Kidney glomerular epithelial cell (primary cell): ENCODE measurements at places on chromosomes 2 and 18.

DNA sequence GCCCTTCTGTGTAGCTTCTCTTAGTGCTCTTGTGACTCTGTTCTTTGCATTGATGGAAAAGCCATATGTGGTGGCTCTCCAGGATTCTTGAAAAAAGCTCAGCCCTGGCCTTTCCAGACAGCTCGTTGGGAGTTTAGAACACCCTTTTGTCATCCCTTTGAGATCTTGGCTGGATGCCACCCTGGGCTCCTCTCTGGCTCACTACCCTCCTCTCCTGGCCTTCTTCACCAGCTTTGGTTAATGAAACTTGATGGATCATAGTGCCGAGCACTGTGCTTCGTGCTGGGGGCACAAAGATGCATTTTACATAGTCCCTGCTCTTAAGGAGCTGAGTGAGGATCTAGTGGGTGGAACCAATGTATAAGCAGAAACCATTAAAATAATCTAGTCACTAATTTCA lies 15.6 kb upstream of the FHOD3 start:
- no peak for DNase-seq

DNA sequence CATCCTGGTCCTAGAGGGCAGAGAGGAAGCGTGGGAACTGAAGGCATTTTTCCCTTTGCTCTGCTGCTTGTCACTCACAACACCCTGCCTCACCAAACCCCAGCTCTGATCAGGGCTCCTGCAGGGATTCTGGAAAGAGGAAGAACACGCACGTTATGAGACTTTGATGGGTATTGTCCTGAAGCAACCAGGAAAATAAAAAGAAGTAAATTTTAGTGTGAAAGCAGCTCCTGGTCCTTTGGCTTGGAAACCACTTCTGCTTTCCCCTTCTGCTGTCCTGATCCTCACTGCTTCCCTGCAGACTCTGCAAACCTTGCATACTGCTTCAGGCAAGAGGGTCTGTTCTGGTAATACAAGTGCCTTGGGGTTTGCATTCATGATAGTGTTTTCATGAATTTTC lies 164.1 kb downstream of the SLC8A1 start:
- no peak for DNase-seq

- DNase-seq, result peak; percentile 67
Measured at GRCh38 chr2:181784556-181784955, 104.2 kb upstream of the NEUROD1 start.

GRCh38 chr2:102264952-102265351 lies 46.4 kb upstream of the IL1RL1 start:
- DNase-seq, result no peak

DNA sequence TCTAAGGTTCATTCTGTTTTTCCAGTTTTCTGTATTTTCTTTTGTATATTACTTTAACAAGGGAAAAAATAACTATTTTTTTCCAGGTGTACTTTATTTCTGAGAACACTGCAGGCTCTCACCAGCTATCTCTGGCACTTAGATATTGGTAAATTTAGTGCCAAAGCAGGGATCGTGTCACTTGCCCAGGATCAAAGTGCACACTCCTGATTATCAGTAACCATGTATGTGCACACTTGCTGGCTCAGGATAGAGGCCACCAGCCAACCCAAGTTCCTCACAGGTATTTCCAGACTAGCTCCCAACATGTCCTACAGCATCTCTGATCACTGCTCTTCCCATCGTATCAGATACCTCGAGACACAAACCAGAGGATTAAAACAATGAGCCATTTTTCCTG lies 5.8 kb upstream of the FZD5 start:
- DNase-seq, result no peak

GRCh38 chr2:174016447-174016846 lies 51.3 kb upstream of the SP3 start:
- no peak for DNase-seq

DNA sequence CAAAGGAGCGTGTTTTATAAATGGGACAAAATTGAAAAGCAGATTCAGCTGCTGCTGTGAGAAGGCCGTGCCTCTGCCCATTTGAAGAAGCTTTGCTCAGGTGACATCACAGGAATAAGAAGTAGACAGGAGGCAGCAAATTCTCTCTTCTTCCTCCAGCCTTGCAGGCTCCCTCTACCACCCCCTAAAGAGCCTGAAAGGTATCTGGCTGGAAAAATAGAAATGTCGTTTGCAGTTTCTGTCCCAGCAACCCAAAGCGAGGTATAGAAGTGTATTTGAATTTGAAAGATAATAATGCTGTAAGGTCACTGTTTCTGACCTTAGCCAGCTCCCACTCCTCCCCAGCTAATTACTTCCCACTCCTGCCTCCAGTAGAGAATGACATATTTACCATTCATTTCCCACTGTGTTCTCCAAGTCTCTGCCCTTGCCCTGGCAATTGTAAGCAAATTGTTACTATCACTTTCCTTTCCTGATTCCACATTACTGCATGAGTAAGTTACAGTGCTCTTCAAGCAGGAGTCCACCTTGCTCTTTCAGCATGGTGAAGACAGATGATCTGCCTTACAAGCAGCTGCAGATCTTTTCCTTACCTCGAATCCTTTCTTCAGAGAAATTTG lies 56.8 kb upstream of the RASGRP3 start:
- no peak for DNase-seq

DNA sequence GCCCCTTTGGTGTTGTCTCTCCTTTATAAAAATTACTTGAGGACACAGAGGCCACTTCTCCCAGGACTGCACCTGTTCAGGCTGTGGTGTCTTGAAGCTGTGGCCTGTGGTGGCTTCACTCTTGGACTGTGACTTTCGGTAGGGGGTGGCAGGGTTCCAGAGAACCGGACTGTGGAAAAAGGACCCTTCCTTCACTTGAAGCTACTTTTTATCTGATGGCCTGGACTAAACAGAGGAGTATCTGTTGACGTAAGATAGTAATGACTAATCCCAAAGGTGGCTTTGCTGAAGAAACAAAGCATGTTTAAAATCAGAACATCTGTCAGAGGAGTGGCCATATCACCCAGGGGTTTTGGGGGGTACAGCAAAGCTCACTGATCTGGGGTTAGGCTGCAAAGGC lies 60.8 kb downstream of the CENPO start:
- DNase-seq, result no peak

DNA sequence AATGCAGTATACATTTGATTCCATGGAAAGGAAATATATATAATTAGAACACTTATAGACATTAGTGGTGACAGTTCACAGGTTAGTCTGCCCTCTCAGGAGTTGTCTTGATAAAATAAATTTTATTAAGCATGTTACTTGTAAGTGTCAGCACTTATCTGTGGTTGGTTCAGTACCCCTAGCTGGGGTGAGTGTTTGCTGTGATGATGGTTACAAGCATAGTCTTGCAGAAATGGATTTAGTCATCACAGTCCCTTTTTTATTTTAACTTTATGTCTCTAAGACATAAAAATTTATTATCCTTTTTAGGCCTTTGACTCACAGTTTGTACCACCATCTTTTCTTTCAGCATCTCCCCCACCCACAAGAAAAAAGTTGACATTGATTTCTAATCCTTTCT lies 52.1 kb downstream of the NCK2 start:
- no peak for DNase-seq

DNA sequence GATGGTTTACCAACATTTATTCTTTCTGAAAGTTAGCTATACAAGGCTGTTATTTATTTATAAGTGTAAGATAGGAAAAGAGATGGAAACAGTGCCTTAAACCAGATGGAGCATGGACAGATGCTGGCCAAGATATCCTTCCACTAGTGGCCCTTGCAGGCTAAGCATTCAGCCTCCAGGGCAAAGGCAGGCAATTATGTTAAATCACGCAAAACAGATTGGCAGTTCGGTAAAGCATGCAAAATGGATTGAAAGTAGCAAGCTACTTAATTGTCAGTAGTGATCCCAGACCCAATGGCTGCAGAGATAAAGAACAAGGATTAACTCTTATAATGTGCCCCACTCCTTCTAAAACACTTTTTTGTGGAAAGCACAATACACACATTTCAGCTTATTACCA lies 105.4 kb upstream of the MAP4K3 start:
- DNase-seq, result no peak

- no peak for DNase-seq
Measured at GRCh38 chr18:63177919-63178821, 141.4 kb downstream of the BCL2 start.

DNA sequence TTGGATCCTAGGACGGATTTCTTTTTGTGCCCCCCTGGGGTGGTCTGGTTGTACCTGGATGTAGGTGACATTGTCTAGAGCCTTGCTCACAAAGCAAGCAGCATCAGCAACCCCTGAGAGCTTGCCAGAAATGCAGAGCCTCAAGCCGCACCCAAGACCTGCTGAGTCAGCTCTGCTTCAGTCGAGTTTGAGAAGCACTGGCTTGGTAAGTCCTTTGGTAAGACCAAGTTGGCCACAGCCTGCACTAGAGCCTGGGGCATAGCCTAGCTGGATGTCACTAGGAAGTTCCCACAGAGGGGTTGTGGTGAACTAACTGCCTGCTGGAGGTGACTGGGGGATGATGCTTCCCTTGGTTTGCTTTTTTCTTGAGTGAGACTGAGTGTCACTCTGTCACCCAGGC lies 6.2 kb downstream of the ABCG5 start:
- DNase-seq, result no peak

DNA sequence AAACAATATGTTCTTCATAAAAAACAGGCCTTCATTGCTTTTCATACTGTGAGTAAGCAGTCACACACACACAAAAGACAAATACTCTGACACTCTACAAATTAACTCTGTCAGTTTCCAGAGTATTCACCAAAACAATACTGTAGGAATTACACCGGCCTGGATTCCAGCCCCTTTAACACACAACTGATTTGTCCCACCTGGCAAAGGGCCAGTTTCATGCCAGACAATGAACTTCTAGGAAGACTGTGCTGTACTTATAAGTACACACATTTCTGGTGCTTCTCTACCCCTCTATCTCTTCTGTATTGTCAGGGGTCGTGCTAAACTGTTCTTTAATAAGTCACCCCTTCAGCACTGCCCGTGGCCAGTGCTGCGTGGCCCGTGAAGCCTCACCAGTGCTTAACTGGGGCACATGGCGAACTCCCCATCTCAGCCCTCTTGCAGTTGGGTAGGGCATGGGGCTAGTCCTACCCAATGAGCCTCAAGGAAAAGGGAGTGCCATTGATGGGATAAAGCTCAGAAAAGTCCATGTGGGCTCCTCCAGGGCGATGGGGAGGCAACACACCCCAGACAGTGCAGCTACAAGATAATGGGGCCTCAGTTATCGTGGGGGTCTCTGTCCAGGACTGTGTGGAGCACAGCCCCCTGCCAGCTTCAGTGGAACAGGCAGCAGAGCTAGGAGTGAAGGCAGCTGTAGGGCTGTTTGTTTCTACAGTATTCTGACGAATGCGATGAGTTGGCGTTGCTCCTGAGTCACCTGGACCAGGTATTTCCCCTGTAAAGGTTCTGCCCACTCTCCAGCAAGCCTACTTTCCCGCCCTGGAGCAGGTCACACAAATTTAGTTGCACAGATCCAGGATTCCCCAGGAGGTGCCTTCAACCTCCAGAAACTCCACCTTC lies 99.0 kb downstream of the SP3 start:
- no peak for DNase-seq

- peak; percentile 84 for DNase-seq
Measured at GRCh38 chr2:225270861-225271260, 128.6 kb upstream of the NYAP2 start.

- DNase-seq, result no peak
Measured at GRCh38 chr2:16038621-16039020, 98.3 kb downstream of the MYCN start.

DNA sequence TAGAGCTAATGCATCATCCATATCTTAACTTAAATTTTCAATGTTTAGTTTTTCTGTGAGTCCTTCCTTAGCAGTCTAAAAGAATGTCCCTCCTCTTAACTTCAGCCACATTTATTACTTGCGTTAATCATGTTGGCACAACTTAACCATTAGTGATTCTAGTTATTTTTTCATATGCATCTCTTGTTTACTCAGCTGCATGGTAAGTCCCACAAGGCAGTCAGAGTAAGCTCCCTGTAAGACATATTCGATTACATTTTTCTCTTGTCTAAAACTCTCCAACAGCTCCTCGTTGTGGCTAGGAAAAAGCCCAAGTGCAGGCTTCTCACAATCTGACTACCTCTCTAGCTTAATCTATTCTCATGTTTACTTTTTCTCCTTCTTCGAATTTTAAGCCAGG lies 2045.3 kb upstream of the PIK3C3 start:
- no peak for DNase-seq

GRCh38 chr18:58251416-58251815 lies 207.4 kb downstream of the NEDD4L start:
- no peak for DNase-seq

DNA sequence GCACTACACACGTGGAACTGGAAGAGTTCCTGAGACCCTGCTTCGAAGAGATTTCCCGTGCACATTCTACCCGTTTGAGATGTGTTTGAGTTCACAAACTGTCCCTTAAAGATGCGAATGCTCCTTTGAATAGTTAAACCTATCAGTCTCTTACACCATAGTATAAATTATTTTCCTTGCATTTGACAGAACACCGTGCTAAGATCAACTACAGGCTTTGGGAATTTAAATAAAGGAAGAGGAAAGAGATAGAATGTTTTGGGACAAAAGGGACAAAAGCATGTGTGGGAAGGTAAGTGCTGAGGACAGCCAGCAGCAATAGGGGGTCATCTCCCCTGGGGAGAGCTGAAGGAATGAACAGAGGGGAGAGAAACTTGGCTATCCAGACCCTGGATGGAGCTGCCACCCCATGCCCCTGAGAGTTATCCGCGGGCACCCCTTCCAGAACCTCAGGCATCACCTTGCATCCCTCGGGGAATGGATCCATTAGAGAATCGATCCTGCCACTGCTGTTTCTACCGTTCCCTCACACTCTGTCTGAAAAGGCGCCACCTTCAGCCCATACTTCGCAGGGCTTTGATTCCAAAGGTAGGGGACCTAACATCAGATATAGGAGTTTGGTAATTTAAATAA lies 888 bp upstream of the ADCY3 start:
- DNase-seq, result peak; percentile 4

- no peak for DNase-seq
Measured at GRCh38 chr2:228329282-228329681, 147.8 kb upstream of the SPHKAP start.

GRCh38 chr2:225276207-225276606 lies 123.3 kb upstream of the NYAP2 start:
- no peak for DNase-seq

GRCh38 chr2:168211664-168212163 lies 35.7 kb downstream of the STK39 start:
- no peak for DNase-seq
